ENCODE measurements at places on chromosomes 4 and X.

DNA sequence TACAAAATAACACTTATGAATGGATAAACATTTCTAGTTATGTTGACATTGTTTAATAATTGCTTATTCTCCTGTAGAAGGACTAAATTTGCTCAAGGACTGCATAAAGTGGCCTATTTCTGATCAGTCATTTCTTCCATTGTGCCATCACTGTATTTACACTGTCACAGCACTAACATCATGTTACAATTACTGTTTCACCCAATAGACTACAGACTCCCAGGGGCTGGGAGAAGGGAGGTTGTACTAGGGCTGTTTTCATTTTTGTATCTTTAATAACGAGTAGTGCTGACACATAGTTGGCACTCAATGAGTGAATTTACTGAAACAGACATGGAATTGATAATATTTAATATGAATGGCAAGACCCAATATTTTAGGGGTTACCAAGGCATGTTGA, 139.5 kb downstream of the SLC10A7 start:
- no peak for DNase-seq

DNA sequence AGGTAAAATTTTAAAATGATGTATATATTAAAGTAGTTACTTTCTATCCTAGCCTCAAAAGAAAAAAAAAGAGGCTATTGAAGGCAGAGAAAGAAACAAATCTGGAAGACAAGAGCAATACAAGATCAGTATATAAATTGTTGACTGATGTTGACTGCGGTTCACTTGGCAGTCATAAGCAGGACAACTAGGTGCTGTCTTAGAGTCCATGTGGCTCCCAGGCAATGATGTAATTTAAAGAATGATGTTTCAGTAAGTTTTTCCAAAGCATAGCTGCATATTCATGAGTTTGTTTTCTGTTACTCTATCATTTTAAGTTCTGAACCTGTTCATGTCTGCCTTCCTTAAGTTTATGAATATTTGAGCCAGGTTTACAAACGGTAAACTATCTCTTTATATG, 630.2 kb downstream of the FAT4 start:
- DNase-seq, result no peak

GRCh38 chr4:120000591-120001296, 65.9 kb downstream of the MAD2L1 start:
- DNase-seq, result no peak

DNA sequence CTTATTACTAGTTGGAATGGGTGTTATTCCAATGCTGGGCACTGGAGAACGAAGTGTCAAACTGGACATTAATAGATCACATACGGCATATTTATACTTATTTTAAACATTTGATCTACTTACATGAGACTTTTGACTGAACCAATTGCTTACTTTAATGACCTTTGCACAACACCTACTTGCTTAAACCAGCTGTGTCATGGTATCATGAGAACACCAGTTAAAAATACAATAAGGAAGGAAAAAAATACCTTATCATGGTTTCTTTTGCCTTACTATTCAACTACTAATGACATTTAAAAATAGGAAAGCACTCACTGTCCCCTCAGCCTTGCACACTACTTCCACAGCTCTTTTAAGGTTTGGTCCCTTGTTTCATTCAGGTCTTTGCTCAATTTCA, 146.9 kb downstream of the FAM13A start:
- no peak for DNase-seq

DNA sequence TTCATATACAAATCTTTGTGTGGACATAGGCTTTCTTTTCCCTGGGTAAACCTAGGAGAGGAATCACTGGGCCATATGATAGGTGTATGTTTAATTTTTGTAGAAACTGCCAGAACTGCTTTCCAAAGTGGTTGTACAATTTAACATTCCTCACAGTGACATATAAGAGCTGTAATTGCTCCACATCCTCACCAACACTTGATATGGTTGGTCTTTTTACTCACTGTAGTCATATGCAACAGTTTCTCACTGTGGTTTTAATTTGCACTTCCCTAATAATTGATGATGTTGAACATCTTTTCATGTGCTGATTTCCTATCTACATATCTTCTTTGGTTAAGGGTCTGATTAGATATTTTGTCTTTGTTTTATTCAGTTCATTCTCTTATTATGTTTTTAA, 24.5 kb upstream of the PAPSS1 start:
- DNase-seq, result no peak

- DNase-seq, result no peak
These were observed 319.3 kb upstream of the PPARGC1A start for GRCh38 chr4:24209131-24209530.

DNA sequence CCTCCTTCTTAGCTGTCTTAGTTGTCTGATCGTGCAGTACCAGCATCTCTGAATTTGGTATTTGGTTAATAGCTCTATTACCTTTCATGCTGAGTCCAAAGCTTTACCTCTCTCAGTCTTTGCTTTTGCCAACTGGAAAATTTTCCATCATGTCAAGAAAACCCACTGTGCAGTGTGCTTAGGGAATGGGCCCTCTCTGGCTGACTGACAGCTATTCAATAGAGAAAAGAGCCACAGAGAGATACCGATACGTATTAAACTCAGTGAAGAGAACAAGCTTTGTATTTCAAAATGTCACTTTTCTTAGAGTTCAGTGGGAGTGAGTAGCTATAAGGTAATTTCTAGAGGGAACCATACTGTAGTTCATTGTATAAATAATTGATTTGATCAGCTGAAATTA, 1507.1 kb downstream of the C4orf33 start:
- DNase-seq, result no peak

GRCh38 chr4:38870098-38870808, 2.6 kb downstream of the FAM114A1 start:
- no peak for DNase-seq

DNA sequence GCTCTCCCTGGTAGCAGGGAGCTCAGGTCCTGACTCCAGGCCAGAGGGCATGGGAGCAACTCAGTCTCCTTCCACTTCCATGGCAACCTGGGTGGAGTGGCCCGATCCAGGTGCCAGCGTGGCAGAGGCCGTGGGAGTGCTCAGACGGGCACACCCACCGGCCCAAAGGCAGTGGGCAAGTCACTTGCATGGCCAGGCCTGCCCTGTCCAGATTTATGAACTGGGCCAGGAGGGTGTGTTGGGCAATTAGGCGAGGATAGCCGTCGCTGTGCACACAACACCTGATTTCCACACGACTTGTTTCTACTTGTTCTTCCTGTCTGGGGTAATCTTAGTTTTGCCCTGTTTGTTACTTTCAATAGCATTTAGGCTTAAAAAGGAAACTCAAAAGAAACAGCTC, 55.5 kb upstream of the NYX start:
- no peak for DNase-seq

GRCh38 chr4:6668391-6668790, 25.3 kb upstream of the S100P start:
- no peak for DNase-seq

DNA sequence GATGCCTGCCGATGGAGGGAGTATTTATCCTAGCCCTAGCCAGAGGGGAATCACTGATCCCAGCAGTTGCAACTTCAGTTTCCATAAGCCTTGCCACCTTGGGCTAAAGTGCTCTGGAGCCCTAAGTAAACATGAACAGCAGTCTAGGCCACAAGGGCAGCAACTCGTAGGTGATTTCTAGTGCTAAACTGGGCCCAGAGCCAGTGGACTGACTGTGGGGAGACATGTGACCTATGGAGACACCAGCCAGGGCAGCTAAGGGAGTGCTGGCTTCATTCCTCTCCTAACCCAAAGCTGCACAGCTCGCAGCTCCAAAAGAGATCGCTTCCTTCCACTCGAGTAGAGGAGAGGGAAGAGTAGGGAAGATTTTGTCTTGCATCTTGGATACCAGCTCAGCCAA, 120.8 kb upstream of the MAGEA10 start:
- DNase-seq, result no peak
